ENCODE measurements at places on chromosomes 2 and 18.
A peak's percentile ranks its signal among the peaks of the same experiment; 100 is the strongest.

- no peak for DNase-seq
These were observed 129.0 kb downstream of the GALNT1 start for GRCh38 chr18:35710581-35710980.

DNA sequence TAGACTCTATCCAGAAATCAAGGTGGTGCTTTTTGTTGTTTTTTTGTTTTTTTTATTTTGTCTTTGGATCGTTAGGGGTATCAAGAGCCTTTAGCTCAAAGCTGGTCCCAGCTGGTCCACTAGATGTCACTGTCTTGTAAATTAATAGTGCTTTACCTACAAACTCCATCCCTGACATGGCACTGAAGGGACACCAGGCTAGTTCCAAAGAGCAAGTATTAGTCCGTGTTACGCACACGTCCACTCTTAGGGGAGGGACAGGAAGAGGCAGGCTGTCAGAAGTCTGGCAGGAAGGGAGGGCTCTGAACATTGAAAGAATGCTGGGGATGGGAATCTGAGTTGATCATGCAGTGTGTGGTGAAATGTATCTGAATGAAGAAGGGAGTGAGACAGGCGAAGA, 85.9 kb upstream of the CCBE1 start:
- peak; percentile 47 for DNase-seq

DNA sequence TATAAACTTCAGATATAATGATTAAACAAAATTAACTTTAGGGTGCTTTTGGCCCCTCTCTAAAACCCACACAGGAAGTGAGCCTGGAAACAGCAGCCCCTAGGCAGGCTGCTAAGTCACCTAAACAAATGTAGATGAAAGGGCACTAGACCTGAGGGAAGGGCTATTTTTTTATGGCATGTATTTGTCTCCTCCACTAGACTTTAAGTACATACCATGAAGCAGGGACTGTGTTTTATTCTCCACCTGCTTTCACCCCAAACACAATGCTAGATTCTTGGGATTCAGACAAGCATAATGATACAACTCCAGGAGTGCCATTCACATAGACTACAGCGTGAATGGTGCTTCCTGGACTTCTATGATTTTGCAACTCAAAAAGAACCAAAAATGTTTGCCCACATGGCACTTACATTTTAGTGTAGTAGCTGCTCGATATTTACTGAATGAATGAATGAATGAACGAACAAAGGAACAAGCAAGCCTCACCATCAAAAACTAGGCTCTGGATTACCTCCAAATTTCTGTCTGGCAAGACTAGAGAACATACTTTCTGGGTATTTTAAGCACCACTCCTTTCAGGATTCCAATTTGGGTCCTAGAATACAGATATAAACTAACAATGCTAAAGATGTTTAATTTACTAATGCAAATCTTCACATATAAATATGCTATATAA, 10.1 kb downstream of the ATAD2B start:
- DNase-seq: no peak

GRCh38 chr2:37733251-37733650, 61.8 kb upstream of the CDC42EP3 start:
- no peak for DNase-seq
